ENCODE measurements at places on chromosomes 6 and 20. TPM values are rescaled to one million over a fixed set of nuclear protein-coding genes. Genes with fewer than 3 reads are reported as not detected.
A peak's percentile ranks its signal among the peaks of the same experiment; 100 is the strongest.

The TREM2 gene
- not detected for total RNA-seq

GRCh38 chr6:160427312-160428068 lies 79.3 kb downstream of the SLC22A3 start:
- no peaks in the 10 kb centered on the region for H3K36me3 ChIP-seq
- H3K27ac ChIP-seq: no peak overlapping the region
- no peaks in the 10 kb centered on the region for H3K27me3 ChIP-seq
- H3K4me3 ChIP-seq: no peak overlapping the region

The CST5 gene
- total RNA-seq: not detected

The SH3BGRL2 gene
- 20.0 TPM for total RNA-seq

GRCh38 chr20:38945012-38945411 lies 17.1 kb upstream of the DHX35 start:
- no peaks in the 10 kb centered on the region for H3K27me3 ChIP-seq
- DNase-seq: no peak
- no peak overlapping the region for H3K4me3 ChIP-seq
- H3K27ac ChIP-seq: no peak overlapping the region
- H3K36me3 ChIP-seq: peaks cover 74% of the 10 kb centered on the region

DNA sequence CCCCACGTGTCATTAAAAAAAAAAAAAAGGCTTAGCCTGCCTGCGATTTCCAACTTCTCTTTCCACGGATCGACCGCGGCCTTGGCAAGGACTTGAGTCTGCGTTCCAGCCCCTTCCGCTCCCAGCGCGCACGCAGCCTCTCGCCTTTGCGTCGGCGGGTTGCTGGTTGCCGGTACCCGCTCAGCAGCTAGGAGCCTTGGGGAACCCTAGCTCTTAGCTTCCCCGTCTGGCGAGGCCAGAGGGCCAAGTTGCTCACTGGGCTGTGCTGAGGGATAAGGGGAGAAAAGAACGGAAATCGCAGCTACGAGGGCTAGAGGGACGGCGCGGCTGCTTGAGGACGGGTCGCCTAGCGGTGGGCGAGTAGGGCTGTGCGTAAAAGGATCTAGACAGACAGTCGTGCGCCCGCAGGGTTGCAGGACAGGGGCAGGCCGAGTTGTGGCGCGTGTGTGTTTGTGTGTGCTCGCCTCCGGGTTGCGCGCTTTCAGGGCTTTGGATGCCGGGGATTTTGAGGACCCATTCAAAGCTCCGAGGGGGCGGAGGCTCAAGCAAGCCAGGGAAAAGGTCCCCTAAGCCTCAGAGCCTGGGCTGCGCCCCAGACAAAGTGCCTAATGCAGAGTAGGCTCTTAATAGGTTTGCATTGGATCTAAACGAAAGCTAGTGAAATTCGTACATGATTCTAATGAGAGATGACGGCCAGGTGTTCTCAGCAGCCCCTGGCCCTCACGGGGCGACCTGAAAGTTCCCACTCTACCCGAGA lies 40.5 kb upstream of the OSTM1 start:
- peaks cover 59% of the 10 kb centered on the region for H3K27me3 ChIP-seq
- peak overlapping the region; percentile 20 for H3K4me3 ChIP-seq
- H3K27ac ChIP-seq: no peak overlapping the region

- H3K27me3 ChIP-seq: no peaks in the 10 kb centered on the region
- peaks cover 5% of the 10 kb centered on the region for H3K4me1 ChIP-seq
- DNase-seq: no peak
- H3K4me3 ChIP-seq: no peak overlapping the region
Observed at GRCh38 chr6:319177-320131, 27.2 kb downstream of the DUSP22 start.

GRCh38 chr6:150514806-150515380 lies 84.8 kb upstream of the PLEKHG1 start:
- no peaks in the 10 kb centered on the region for H3K4me1 ChIP-seq
- DNase-seq: no peak
- H3K36me3 ChIP-seq: no peaks in the 10 kb centered on the region
- no peak overlapping the region for H3K27ac ChIP-seq

DNA sequence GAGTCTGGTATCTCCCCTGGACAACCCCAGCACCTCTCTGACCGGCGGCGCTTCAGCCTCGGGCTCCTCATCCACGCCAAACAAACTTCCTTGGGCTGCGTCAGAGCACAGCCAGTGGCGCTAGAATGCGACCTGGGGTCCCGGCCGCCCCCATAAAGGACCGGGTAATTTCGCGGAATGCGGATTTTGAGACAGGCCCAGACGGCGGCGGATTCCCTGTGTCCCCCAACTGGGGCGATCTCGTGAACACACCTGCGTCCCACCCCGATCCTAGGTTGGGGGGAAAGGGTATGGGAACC lies 1.6 kb downstream of the FOXP4 start:
- no peaks in the 10 kb centered on the region for H3K36me3 ChIP-seq
- peaks cover 21% of the 10 kb centered on the region for H3K4me1 ChIP-seq
- H3K27ac ChIP-seq: no peak overlapping the region
- H3K27me3 ChIP-seq: peaks cover 74% of the 10 kb centered on the region
- no peak for DNase-seq

- H3K27me3 ChIP-seq: no peaks in the 10 kb centered on the region
- H3K36me3 ChIP-seq: no peaks in the 10 kb centered on the region
Observed at GRCh38 chr20:24359321-24360027, 110.0 kb upstream of the SYNDIG1 start.

The SMPDL3A gene
- 3.5 TPM for total RNA-seq

The BPIFB4 gene
- not detected for total RNA-seq

- H3K4me1 ChIP-seq: no peaks in the 10 kb centered on the region
- H3K27ac ChIP-seq: no peak overlapping the region
- no peak overlapping the region for H3K4me3 ChIP-seq
- DNase-seq: no peak
- no peaks in the 10 kb centered on the region for H3K27me3 ChIP-seq
Observed at GRCh38 chr20:6699921-6700562, 67.4 kb upstream of the BMP2 start.

DNA sequence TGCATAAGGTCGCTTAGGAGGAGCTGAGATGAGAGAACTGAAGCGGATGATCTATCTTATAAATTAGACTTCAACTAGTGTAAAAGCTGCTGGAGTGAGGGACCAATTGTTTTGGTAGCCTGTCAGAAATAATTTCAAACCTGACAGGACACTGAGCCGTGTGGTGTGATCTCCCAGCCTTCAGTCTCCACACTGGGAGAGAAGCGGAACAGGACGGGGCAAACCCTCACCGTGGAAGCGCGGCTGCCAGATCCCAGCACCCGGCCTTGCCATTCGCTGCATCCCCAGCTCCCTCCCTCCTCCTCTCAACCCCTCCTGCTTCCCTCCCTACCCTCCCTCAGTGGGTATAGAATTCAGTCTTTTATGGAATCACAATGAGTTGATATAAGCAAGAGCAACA lies 900.1 kb upstream of the SLC35B3 start:
- no peaks in the 10 kb centered on the region for H3K4me1 ChIP-seq
- H3K27me3 ChIP-seq: no peaks in the 10 kb centered on the region
- no peak overlapping the region for H3K4me3 ChIP-seq
- no peak overlapping the region for H3K27ac ChIP-seq

The NDUFAF4 gene
- total RNA-seq: 84.9 TPM

DNA sequence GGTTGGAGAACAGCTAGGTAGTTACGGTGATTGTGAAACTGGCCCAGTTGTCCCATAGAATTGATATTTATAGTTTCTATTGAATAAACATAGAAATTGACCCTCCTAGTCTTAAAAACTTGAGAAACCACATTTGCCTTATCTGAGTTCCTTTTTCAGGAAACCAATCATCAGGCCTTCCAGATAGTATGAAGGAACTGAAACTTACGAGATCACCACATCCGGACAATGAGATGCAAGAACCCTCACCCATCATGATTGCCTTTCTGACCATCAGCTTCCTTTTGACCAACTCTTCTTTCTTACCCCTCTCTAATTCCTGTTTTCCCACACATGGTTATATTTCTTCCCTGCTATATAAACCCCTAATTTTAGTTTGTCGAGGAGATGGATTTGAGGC lies 21.8 kb downstream of the SLC35F1 start:
- H3K4me3 ChIP-seq: no peak overlapping the region
- no peaks in the 10 kb centered on the region for H3K27me3 ChIP-seq
- no peak overlapping the region for H3K27ac ChIP-seq
- H3K36me3 ChIP-seq: no peaks in the 10 kb centered on the region

The ZBTB46 gene
- 22.4 TPM for total RNA-seq

The TAAR6 gene
- total RNA-seq: not detected

- H3K4me3 ChIP-seq: no peak overlapping the region
- H3K27me3 ChIP-seq: no peaks in the 10 kb centered on the region
- peaks cover 4% of the 10 kb centered on the region for H3K4me1 ChIP-seq
- no peaks in the 10 kb centered on the region for H3K36me3 ChIP-seq
Observed at GRCh38 chr6:25301362-25301761, 22.2 kb downstream of the CARMIL1 start.

All from H1 (cell line).